Memory B cell (primary cell): ENCODE measurements at places on chromosomes 7 and 10.

DNA sequence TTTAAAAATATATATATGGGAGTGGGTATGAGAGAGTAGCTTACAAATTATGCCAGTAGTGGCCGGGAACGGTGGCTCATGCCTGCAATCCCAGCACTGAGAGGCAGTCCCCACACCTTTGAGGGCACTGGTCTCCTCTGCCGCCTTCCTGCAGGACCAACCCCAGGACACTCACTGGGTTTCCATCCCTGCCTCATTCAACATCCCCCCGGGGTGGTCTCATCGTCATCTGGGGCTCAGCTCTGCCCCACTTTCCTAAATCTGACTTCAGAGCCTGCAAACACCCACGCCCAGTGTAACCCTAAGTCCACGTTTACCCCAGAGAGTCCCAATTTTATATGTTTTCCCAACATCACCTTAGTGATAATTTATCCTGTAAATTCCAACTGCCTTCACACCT is 96.5 kb downstream of the DIP2C start:
- no peak for DNase-seq
- no peak overlapping the region for H3K4me3 ChIP-seq
- H3K27me3 ChIP-seq, result peaks cover 22% of the 10 kb centered on the region
- H3K4me1 ChIP-seq, result no peaks in the 10 kb centered on the region

GRCh38 chr7:999149-999879 is 16.3 kb downstream of the CYP2W1 start:
- H3K4me3 ChIP-seq, result no peak overlapping the region
- peaks cover 1% of the 10 kb centered on the region for H3K27me3 ChIP-seq
- peaks cover 19% of the 10 kb centered on the region for H3K36me3 ChIP-seq
- no peak for DNase-seq

- H3K36me3 ChIP-seq, result no peaks in the 10 kb centered on the region
- H3K4me1 ChIP-seq, result no peaks in the 10 kb centered on the region
- no peak for DNase-seq
Measured at GRCh38 chr10:46319389-46319788, 32.6 kb downstream of the ANTXRL start.

DNA sequence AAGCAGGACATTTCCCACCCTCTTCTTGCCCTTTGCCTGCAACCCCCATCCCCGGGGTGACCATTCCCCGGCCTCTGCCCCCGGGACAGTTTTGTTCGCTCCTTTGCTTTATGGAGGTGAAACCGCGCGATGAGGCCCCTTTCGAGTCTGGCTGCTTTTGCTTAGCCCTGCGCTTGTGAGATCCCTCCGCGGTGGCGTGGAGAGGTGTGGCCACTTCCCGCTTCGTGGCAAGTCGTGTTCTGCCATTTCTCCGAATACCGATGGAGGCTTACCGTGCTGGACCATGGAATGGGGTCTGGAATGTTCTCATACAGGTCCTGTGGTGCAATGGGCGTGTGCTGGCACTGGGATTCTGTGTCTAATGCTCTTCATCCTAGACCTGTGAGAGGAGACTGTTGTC is 106.7 kb downstream of the LHPP start:
- peaks cover 24% of the 10 kb centered on the region for H3K4me1 ChIP-seq
- no peak for DNase-seq
- no peaks in the 10 kb centered on the region for H3K27me3 ChIP-seq
- H3K36me3 ChIP-seq, result peaks cover 2% of the 10 kb centered on the region

DNA sequence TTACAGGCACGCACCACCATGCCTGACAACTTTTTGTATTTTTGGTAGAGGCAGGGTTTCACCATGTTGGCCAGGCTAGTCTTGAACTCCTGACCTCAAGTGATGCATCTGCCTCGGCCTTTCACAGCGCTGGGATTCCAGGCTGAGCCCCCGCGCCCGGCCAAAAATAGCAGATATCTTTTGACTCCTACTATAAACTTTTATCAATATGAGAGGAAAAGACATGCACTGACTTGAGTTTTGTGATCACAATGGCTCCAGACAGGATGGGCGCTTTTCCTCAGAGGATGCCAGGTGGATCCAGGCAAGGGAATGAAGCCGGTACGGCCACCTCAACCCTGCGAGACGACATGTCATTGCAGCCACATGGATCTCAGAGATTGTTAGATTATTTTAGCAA is 123.9 kb downstream of the DNAJB6 start:
- H3K27ac ChIP-seq, result no peak overlapping the region
- DNase-seq, result no peak
- H3K4me1 ChIP-seq, result peaks cover 3% of the 10 kb centered on the region
- H3K27me3 ChIP-seq, result peaks cover 12% of the 10 kb centered on the region
- no peak overlapping the region for H3K4me3 ChIP-seq

- no peaks in the 10 kb centered on the region for H3K4me1 ChIP-seq
- no peak overlapping the region for H3K4me3 ChIP-seq
- H3K27me3 ChIP-seq, result peaks cover 4% of the 10 kb centered on the region
- DNase-seq, result no peak
Measured at GRCh38 chr7:134729895-134730294, 49.5 kb upstream of the CALD1 start.

- H3K36me3 ChIP-seq, result peaks cover 22% of the 10 kb centered on the region
- H3K4me1 ChIP-seq, result peaks cover 8% of the 10 kb centered on the region
- no peak for DNase-seq
- H3K27me3 ChIP-seq, result no peaks in the 10 kb centered on the region
- H3K4me3 ChIP-seq, result no peak overlapping the region
- H3K27ac ChIP-seq, result no peak overlapping the region
Measured at GRCh38 chr10:101647255-101647654, 47.7 kb downstream of the FBXW4 start.
